ENCODE measurements at places on chromosomes 6 and 20.
A peak's percentile ranks its signal among the peaks of the same experiment; 100 is the strongest.

DNA sequence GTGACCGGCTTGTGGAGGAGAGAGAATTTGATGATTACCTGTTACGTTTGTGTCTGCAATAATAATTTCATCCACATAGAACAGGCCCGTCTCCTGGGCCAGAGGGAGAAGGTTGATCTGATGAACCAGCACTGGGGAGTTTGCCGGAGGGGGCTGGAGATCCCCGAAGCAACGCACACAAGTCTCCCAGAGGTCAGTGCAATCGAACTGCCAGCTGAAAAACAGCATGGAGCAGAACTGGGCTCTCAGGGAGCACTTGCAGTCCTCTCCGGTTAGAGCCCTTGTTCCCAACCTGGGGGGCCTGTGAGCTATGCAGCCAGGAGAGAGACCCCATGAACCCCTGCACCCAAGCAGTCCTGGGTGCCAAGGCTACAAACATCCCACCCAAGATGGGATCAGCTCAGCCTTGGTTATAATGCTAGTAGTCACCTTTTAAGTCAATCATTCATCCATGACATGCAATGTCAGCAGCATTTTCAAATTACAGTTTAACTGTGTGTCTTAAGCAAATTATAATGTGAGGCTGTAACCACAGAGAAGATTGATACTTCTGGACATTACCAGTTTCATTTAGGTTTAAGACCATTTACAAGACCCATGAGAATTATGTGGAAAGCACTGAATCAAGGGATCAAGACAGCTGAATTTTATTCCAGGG lies 34.2 kb downstream of the PKHD1 start:
- DNase-seq = no peak

DNA sequence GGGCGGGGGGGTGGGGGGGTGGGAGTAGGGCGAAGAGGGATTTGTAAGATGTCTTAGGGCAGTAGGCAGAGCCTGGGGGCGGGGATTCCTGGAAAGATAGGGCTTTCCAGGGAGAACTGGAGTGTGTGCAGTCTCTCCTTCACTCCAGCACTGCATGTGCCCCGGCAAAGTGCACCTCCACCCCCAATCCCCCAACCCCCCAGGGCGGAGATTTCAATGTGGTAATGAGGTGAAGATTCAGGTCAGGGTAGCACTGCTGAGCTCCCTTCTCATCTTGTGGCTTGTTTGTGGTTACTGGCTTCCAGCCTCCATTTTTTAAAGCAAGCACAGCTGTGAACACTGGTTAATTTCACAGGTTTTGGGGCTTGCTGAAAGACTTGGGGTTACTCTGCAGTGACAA lies 5.9 kb downstream of the TMEM239 start:
- peak; percentile 73 for DNase-seq

GRCh38 chr6:134002821-134003220 lies 49.6 kb downstream of the SLC2A12 start:
- DNase-seq = peak; percentile 83

DNA sequence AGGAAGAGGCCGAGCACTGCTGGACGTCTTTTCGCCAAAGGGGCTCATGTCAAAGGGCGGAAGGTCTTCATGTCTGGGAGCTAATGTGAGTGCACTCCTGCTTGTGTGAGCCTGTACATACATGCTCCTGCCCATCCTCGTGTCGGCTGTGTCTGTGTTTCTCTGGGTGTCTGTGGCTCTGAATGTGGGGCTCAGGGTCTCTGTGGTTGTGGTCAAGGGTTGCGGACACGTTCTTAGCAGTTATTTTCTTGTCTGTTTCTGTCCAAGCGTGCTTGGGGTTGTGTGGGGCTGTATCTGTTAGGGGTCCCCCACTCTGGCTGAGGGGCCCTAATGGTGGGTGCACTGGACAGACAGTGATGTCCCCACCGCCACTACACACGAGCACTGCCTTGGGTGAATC lies 2.9 kb downstream of the AVP start:
- no peak for DNase-seq

DNA sequence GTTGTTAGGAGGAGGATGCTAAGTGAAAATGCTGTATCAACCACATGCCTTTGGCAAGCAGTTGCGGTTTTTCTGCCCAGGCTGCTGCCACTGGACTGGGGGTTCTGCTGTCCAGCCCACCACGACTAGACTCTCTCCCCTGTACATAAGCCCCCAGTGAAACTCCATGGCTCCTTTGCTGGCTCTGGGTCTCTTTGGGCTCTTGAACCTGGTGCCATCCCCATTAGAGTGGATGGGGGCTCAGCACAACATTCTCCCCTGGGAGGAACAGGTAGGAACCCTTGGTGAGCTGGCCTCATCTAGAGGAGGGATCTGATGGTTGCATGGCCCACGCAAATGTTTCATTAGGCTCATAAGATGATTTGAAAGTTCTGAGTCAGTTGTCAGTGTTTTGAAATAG lies 204.8 kb upstream of the KCNG1 start:
- DNase-seq = peak; percentile 21

DNA sequence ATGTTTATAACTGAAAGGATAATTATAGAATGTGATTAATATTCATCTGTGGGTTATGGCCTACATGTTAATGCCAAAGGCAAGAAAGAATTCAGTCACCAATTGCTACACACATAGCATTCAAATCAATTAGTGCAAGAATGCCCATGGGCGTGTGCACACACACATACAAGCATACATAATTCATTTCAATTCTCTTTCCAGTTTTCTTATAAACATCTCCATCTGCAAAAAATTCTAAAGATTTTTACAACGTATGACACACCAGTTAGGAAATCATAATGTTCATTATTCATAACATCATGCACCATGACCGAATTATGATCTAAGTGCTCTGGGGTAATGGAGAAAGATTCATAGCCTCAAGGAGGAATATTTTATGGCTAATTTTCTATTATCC lies 111.0 kb upstream of the ADTRP start:
- DNase-seq = no peak

DNA sequence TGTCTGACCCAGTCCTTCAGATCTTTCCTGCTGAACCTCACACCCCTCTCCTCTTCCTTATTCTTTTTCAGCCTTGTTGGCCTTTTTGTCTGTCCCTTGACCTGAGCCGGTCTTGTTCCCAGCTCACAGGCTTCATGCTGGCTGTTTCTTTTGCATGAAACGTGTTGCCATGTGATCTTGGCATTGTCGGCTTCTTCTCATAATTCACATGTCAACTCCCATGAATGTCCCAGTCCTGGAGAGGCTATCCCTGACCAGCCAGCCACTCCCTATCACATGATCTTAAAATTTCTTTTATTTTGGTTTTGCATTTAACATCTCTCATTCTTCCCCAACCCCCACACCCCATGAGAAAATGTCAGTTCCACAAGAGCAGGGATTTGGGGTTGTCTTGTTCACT lies 131.2 kb upstream of the TSHZ2 start:
- DNase-seq = no peak

GRCh38 chr6:158684745-158685324 lies 35.0 kb downstream of the SYTL3 start:
- no peak for DNase-seq

DNA sequence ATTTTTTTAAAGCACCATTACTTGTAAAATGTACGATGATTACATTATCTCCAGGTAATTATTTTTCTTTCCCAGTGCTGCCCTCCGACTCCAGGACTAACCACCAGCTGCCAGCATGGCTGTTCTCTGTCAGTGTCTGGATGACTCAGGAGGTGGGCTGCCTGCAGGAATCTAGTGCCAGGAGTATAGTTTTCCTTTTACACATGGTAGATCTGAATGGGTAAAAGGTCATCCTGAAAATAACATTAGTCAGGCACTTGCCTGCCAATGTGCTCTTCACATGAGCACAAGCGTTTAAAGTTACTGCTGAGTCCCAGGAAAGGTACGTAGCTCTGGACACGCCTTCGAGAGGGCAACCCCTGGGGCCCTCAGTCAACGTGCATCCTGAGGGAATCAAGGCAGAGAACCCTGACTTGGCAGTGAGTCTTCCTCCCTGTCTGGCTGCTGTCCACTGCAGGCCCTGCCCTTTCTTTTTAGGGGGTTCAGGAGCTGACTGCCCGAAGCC lies 2.4 kb downstream of the DYNLT1 start:
- DNase-seq = no peak

DNA sequence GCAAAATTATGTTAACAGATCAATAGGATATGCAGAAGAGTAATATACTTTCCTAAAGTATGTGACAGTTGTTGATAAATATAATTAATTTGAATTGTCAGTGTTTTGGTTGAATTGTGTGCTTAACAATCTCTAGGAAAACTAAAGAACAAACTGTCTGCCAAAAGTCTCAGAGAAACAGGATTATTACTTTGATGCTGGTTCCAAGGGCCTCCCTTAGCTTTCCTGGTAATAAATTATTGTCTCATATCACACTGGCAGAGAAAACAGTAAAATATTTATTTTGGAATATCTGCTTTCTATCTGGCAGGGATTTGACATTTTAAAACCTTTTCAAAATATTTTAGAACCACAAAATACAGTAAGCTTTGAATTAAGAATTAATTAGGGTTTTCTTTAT lies 40.1 kb upstream of the CARMIL1 start:
- no peak for DNase-seq

GRCh38 chr6:1124885-1125284 lies 187.0 kb upstream of the FOXQ1 start:
- no peak for DNase-seq

GRCh38 chr20:45275338-45275737 lies 21.0 kb upstream of the SLPI start:
- no peak for DNase-seq

DNA sequence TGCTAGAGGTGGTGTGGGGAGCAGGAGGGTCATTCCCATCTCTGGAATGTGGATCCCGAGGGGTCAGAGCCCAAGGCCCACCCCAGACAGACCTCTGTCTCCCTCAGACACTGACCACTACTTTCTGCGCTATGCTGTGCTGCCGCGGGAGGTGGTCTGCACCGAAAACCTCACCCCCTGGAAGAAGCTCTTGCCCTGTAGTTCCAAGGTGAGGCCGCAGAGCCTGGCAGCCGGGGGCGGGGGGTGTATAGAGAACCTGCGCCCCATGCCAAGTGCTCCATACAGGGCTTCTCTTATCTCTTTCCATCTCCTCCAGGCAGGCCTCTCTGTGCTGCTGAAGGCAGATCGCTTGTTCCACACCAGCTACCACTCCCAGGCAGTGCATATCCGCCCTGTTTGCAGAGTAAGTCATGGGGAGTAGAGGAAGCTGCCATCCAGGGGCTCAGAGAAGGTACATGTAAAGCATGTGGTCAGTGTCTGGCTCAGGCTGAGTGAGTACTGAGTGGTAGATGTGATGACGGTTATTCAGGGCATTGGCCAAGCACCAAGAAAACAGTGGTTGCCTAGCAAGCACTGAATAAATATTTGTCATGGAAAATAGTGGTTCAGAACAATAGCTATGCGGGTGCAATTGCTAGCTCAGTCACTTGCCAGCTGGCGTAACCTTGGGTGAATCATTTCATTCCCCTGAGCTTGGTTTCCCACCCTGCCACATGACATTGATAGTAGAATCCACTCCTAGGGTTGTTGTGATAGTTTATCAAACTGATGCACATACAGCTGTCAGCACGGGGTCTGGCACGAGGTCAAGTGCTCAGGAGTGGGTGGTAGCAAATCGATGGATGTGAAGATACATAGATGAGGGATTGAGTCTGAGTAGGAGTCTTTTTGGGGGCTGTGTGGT lies 3.5 kb downstream of the PIGT start:
- no peak for DNase-seq

DNA sequence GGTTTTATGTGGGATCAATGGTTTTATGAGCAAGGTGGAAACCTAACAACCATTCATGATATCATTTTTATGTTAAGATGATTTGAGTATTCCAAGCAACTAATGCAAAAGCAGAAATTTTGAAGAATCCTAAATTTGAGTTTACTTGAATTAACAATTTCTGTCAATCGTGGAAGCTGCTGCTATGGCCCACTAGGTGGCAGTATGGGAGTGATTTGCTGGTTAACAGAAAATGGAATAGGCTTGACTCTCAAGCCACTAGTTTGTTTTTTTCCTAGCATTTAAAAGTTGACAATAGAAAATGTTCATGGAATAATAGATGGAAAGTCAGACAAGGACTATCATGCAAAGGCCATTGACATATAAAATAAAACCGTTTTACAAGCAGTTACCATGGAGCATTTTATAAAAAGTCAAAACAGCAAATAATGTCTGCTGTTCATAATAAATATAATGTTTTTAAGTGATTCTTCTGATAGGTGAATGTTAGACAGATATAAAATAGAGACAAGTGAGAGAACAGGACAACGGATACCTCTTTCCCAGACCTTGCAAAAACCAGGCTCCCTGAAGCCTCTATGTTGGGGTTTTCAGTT lies 43.0 kb upstream of the TMEM200A start:
- peak; percentile 68 for DNase-seq

GRCh38 chr20:7806831-7807230 lies 133.4 kb downstream of the HAO1 start:
- no peak for DNase-seq

DNA sequence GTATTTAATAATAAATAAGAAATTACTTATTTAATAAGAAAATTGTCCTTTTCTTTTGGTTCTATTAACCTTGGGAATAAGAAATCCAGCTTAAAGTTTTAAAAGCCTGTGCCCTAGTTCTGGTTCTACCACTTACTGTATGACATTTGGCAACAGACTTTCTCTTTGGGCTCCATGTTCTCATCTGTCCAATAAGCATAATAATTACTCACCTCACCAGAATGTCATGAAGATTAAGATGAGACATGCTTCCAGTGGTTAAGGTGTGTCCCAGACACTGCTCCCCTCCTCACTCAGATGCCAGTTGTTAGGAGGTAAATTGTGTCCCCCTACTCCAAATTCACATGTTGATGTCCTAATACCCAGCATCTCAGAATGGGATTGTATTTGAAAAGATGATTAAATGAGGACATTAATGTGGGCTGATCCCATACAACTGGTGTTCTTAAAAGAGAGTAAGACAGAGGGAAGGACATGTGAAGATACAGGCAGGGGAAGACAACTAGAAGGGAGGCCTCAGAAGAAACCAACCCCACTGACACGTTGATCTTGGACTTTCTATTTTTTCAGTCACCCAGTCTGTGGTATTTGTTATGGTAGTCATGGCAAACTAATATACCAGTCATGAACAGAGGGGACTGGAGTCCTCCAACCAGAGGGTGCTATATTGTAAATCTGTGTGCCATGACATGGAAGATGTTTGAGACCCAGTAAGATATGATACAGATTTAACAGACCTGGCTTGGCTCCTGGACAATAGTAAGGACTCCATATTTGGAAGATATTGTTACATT lies 6.4 kb upstream of the MICAL1 start:
- DNase-seq = no peak

- no peak for DNase-seq
Measured at GRCh38 chr20:16245879-16246278, 327.4 kb downstream of the KIF16B start.

- no peak for DNase-seq
Measured at GRCh38 chr20:58875541-58876134, 23.1 kb downstream of the GNAS start.
